GM10248 (cell line): ENCODE measurements at places on chromosomes 7 and 10.

DNA sequence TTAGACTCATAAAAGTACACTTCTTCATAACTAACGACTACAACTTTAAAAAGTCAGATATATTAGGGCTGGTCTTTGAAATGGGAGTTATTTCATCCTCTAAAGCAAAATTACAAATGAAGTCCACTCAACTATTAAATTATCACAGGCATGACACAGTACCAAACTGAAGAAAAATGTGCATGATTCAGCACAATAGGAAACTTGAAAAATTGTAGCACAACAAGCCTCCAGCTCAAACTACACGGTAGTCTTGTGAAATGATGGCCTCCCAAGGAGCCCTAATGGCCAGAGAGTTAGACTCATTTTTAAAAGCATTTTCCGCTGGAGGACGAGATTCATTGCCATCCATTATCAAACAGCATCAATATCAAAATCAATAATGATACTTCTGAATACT is 76.4 kb downstream of the MAGI2 start:
- no peak for DNase-seq

GRCh38 chr7:30864101-30864500 is 47.6 kb upstream of the AQP1 start:
- no peak for DNase-seq

DNA sequence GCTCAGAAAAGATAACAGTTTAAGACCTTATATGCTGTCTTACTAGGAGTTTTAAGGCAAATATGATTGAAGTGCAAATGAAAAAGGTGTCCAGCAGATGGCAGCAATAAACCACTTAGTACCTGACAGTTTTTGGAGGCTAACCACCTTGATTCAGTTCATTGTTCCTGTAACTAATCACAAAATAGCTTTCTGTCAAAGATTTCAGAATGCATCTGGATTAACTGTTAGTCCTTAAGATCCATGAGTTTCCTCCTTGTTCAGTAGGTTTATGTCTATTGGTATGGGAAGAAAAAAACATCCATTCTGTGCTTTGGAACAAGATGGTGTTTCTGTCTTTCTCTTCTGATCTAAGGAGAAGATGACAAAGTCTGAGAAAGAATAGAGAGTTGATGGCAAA is 46.6 kb downstream of the CCSER2 start:
- DNase-seq: peak; percentile 16

GRCh38 chr7:66379542-66380160 is 174.5 kb downstream of the TPST1 start:
- no peak for DNase-seq

- no peak for DNase-seq
Measured at GRCh38 chr10:130481936-130482335, 345.7 kb downstream of the GLRX3 start.

DNA sequence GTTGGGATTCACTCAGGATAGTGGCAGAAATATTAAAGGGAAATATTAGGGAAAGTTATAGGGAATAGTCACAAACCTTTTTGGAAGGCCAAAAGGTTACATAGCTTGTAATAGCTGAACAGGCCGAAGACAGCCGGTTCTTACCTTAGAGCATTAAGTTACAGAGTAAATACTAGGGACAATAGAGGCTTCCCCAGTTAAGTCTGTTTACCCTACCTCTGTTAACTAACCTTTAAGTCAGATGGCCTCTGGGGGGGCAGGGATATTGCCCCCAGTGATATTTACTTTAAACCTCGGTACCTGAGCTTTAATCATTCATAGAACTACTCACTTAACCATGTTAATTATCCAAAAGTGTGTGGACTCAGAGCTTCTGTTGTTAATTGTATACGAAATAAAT is 7.4 kb downstream of the POLR1F start:
- no peak for DNase-seq

- DNase-seq: no peak
Measured at GRCh38 chr10:63675171-63675570, 154.0 kb downstream of the REEP3 start.

DNA sequence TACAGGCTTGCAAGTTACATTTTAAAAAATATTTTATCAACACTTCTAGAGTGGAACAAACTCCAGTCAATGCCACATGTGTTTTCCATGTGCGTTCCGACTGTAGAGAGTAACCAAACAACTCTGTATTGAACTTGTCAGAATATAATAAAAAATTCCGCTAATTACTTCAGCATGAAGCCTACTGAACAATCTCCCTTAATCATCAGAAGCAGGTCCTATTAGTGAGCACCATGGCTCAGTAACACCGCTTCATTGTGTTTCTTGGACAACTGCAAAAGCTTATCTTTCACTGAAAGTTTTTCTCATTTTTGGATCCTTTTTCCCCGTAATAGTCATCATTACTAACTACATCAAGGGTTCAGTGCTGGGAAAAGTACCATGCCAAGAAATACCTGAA is 117.0 kb downstream of the MKX start:
- DNase-seq: no peak

DNA sequence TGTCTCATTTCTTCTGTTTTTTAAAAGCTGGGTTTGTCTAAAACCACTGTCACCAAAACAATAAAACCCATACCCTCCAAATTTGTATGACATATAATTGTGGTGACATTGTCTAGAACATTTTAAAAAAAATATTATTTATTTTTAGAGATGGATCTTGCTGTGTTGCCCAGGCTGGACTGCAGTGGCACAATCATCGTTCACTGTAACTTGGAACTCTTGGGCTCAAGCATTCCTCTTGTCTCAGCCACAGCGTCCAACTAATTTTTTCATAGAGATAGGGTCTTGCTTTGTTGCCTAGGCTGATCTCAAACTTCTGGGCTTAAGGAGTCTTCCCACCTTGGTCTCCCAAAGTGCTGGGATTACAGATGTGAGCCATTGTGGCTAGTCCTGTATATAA is 116.5 kb downstream of the CCNY start:
- no peak for DNase-seq

DNA sequence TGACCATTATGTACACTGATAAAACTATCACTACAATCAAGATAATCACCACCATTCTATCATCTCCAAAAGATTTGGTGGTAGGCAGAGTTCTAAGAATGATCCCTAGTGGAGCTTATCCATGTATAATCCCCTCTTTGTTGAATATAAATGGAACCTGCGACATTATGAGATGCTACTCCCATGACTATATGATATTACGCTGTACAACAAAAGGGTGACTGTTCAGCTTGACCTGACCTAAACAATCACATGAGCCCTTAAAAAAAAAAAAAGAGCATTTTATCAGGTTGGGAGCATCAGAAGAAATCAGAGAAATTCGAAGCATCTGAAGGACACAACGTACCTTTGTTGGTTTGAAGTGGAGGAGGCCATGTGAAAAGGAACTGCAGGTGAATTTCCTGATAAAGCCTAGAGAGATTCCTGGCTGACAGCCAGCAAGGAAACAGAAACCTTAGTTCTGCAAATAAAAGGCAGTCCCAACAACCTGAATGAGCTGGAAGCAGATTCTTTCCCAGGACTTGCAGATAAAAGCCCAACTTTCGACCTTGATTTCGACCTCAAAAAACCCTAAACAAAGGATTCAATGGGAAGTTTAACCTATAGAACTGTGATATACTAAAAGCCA is 270.7 kb downstream of the ADRA2A start:
- DNase-seq: no peak

GRCh38 chr7:159209429-159209828 is 64.8 kb upstream of the VIPR2 start:
- no peak for DNase-seq

DNA sequence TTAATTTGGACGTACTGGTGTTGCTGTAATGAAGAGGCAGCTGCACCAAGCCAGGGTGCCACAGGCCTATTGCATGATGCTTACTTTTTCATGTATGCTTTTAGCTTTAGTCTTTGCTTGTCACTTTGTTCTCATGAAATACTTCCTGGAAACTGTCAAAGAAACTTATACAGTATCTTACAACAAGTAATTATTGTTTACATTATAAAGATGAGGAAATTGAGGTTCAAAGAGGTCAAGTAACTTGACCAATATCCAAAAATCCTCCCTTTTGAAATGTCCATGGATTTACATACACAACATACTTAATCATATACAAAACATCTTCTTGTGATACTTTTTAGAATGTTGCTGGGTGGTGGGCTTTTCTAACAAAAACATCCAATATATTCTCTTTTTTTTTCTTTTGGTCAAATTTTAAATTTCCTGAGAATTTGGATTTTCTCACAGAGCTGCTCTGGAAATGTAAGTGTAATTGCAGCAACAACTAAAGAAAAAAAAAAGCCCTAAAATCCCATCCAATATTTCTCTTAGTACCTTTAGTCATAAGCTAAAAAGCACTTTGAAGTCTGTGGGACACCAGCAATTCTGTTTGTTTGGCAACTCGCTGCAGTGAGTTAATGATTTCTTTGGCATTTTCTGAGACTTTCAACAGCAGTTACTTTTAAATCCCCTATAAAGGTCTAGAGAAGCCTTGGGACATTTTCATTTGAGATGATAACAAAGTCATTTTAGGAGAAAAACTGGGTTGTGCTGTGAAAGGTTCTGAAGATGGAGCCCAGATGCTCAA is 500.6 kb upstream of the IGFBP3 start:
- no peak for DNase-seq

DNA sequence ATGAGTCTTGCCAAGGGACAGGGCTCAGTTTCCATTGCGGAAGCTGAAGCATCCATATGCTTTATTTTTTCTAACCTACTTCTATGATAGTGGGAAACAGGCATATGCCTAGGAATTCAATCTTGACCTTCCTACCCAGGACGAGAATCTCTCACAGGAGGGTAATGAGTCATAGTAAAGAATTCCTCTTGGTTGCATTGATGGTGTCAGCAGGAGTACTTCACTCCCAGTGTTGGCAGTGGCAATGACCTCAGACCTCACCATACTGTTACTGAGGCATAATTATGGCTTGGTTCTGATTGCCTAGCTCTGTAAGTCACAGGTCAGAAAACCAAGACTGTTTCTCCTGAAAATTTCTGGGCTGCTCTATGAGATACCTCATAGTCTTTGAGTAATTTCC is 552.9 kb downstream of the ARL4A start:
- DNase-seq: no peak

DNA sequence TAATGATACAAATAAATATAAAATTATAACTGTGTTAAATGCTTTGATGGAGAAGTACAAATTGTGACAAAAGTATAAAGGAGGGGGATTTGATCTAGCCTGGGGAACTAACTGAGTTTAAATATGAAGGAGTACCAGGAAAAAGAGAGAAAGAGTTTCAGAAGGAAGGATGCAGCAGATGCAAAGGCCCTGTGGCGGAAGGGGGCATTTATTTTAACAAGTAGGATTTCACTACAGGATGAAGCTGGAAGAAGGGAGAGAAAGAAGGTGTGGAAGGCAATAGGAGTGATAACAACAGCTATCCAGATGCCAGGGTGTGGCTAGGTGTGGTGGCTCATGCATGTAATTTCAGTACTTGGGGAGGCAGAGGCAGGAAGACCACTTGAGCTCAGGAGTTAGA is 55.8 kb downstream of the AKR1B1 start:
- no peak for DNase-seq

DNA sequence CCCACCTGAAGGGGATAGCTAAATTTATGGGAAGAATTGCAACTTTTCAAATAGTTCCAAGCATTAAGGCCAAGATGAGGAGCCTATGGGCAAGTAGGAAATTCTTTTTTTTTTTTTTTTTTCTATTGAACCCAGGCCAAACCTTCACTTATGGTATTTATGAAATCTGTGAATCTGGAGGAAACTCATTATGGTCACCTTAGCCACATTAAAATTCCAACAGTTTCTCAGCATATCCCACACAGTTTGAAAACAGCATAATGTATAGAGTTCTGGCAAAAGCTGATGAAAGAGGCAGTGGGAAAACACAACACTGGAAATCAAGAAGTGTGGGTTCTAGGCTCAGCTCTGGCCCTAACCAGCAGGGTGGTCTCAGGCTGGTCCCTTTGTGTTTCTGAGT is 236.9 kb downstream of the PTEN start:
- DNase-seq: no peak

GRCh38 chr7:55036950-55037736 is 18.3 kb downstream of the EGFR start:
- DNase-seq: no peak

DNA sequence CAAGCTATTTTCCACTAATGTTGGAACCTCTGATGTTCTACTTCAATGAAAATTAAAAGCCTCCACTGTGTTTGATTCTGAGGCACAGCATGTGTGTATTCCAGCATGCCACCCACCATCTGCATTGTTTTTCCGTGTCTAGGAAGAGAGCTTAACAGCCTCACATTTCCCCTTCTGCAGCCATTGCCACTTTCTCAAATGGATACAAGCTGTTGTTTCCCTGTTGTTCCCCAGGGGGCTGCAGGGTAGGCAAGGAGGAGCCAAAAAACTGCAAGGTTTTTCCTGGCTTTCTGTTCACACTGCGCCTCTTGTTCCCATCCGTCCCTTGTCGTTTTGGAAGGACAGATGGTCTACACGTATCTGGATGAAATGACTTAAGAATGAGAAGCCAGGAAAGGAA is 72.3 kb upstream of the DNAJB12 start:
- DNase-seq: no peak

GRCh38 chr10:22365233-22365632 is 19.9 kb downstream of the SPAG6 start:
- DNase-seq: no peak

- no peak for DNase-seq
Measured at GRCh38 chr10:76430061-76430645, 998.7 kb downstream of the LRMDA start.
